Gastroesophageal sphincter (tissue), 4 donors: ENCODE measurements at places on chromosomes 16 and 17.
A peak's percentile ranks its signal among the peaks of the same experiment; 100 is the strongest.

GRCh38 chr16:116015-116414 lies 22.5 kb downstream of the NPRL3 start:
- H3K4me1 ChIP-seq = peaks cover 13% of the 10 kb centered on the region
- no peaks in the 10 kb centered on the region for H3K36me3 ChIP-seq
- H3K4me3 ChIP-seq = no peak overlapping the region
- no peak overlapping the region for H3K27ac ChIP-seq

DNA sequence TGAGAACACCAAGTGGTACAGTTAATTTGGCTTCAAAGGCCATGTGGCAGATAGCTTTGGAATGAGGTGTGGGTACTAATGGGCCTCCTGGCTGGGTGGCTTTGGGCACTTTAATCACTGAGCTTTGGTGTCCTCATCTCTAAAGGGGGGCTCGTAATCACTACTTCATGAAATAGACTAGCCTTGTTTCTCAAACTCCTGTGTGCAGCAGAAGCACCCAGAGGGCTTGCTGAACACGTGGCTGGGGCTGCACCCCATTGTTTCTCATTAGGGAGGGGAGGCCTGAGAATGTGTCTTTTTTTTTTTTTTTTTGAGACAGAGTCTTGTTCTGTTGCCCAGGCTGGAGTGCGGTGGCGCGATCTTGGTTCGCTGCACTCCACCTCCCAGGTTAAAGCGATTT lies 5.8 kb downstream of the EPN2 start:
- no peak overlapping the region for H3K27ac ChIP-seq
- H3K4me1 ChIP-seq = no peaks in the 10 kb centered on the region
- H3K4me3 ChIP-seq = no peak overlapping the region
- no peak for ATAC-seq

GRCh38 chr16:57185446-57185944 lies 344 bp downstream of the PSME3IP1 start:
- peaks cover 3% of the 10 kb centered on the region for H3K36me3 ChIP-seq
- peaks cover 15% of the 10 kb centered on the region for H3K4me1 ChIP-seq
- no peaks in the 10 kb centered on the region for H3K27me3 ChIP-seq
- peak; percentile 13 for ATAC-seq
- peak overlapping the region; percentile 97 for H3K27ac ChIP-seq
- H3K4me3 ChIP-seq = peak overlapping the region; percentile 64

- peak overlapping the region; percentile 64 for H3K27ac ChIP-seq
- no peak overlapping the region for H3K4me3 ChIP-seq
- no peaks in the 10 kb centered on the region for H3K27me3 ChIP-seq
- peaks cover 29% of the 10 kb centered on the region for H3K4me1 ChIP-seq
- peak; percentile 23 for ATAC-seq
- no peaks in the 10 kb centered on the region for H3K36me3 ChIP-seq
Observed at GRCh38 chr17:66579556-66579955, 255.4 kb upstream of the CACNG5 start.

- H3K4me3 ChIP-seq = no peak overlapping the region
- H3K27ac ChIP-seq = no peak overlapping the region
- H3K36me3 ChIP-seq = no peaks in the 10 kb centered on the region
- peaks cover 26% of the 10 kb centered on the region for H3K4me1 ChIP-seq
- ATAC-seq = no peak
- no peaks in the 10 kb centered on the region for H3K27me3 ChIP-seq
Observed at GRCh38 chr16:75023009-75023408, 24.2 kb downstream of the ZNRF1 start.

- no peaks in the 10 kb centered on the region for H3K36me3 ChIP-seq
- no peak for ATAC-seq
- H3K27ac ChIP-seq = no peak overlapping the region
- no peaks in the 10 kb centered on the region for H3K4me1 ChIP-seq
- H3K4me3 ChIP-seq = no peak overlapping the region
Observed at GRCh38 chr16:2243031-2243528, 6.8 kb downstream of the DNASE1L2 start.

GRCh38 chr16:77793417-77793816 lies 5.1 kb downstream of the VAT1L start:
- no peak overlapping the region for H3K27ac ChIP-seq
- H3K4me3 ChIP-seq = no peak overlapping the region
- no peaks in the 10 kb centered on the region for H3K36me3 ChIP-seq
- ATAC-seq = no peak

GRCh38 chr17:29069526-29070041 lies 26.6 kb downstream of the PIPOX start:
- H3K4me1 ChIP-seq = no peaks in the 10 kb centered on the region
- no peaks in the 10 kb centered on the region for H3K36me3 ChIP-seq
- no peak overlapping the region for H3K27ac ChIP-seq
- peaks cover 41% of the 10 kb centered on the region for H3K27me3 ChIP-seq
- H3K4me3 ChIP-seq = no peak overlapping the region

- no peak overlapping the region for H3K27ac ChIP-seq
- ATAC-seq = no peak
- H3K4me1 ChIP-seq = no peaks in the 10 kb centered on the region
- H3K4me3 ChIP-seq = no peak overlapping the region
- no peaks in the 10 kb centered on the region for H3K36me3 ChIP-seq
- peaks cover 18% of the 10 kb centered on the region for H3K27me3 ChIP-seq
Observed at GRCh38 chr16:31002862-31003341, 7.5 kb downstream of the STX1B start.

DNA sequence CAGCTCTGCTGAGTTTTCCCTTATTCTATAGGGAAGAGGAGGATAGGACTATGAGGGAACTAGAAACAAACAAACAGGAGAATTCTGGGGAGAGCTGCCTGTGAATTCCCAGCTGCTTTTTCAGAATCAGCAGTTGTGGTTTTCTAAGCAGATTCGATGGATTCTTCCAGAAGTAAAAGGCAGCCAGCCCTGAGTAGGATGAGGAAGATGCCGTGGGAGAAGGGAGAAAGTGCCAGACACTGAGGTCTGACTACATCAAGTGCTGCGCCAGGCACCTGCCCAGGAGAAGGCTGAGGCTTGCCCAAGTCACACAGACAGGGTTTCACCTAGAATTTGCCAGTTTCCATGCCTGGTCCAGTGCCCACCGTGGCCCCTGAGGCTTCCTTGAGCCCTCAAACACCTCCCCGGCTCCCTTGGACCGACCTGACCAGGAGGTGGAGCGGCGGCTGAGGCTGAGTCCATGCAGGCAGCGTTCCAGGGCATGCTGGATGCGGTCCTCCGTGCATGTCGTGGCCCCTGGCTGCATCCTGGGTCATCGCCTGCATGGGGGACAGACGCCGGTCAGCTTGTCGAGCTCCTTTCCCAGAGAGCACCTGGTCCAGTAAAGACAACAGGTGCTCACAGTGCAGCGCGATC lies 43.6 kb upstream of the PIK3R6 start:
- H3K4me3 ChIP-seq = no peak overlapping the region
- H3K27ac ChIP-seq = no peak overlapping the region
- no peaks in the 10 kb centered on the region for H3K36me3 ChIP-seq
- H3K27me3 ChIP-seq = peaks cover 61% of the 10 kb centered on the region
- no peak for ATAC-seq

- no peaks in the 10 kb centered on the region for H3K36me3 ChIP-seq
- H3K4me1 ChIP-seq = no peaks in the 10 kb centered on the region
- H3K4me3 ChIP-seq = no peak overlapping the region
- H3K27me3 ChIP-seq = peaks cover 47% of the 10 kb centered on the region
- no peak for ATAC-seq
Observed at GRCh38 chr16:54270711-54271110, 15.9 kb downstream of the IRX3 start.

GRCh38 chr16:11076259-11077018 lies 132.1 kb downstream of the CLEC16A start:
- peaks cover 19% of the 10 kb centered on the region for H3K4me1 ChIP-seq
- no peak for ATAC-seq
- no peaks in the 10 kb centered on the region for H3K27me3 ChIP-seq
- H3K36me3 ChIP-seq = peaks cover 11% of the 10 kb centered on the region
- no peak overlapping the region for H3K27ac ChIP-seq

GRCh38 chr16:8935989-8936388 lies 27.7 kb downstream of the USP7 start:
- H3K27ac ChIP-seq = no peak overlapping the region
- ATAC-seq = no peak
- H3K4me1 ChIP-seq = peaks cover 7% of the 10 kb centered on the region
- H3K4me3 ChIP-seq = no peak overlapping the region

GRCh38 chr16:70429888-70430666 lies 8.8 kb downstream of the ST3GAL2 start:
- H3K27me3 ChIP-seq = no peaks in the 10 kb centered on the region
- H3K27ac ChIP-seq = peak overlapping the region; percentile 58
- peaks cover 15% of the 10 kb centered on the region for H3K4me1 ChIP-seq
- no peak for ATAC-seq
- H3K36me3 ChIP-seq = no peaks in the 10 kb centered on the region
- H3K4me3 ChIP-seq = no peak overlapping the region

GRCh38 chr16:47139561-47140185 lies 4.1 kb downstream of the NETO2 start:
- peaks cover 40% of the 10 kb centered on the region for H3K27me3 ChIP-seq
- ATAC-seq = no peak
- H3K4me1 ChIP-seq = no peaks in the 10 kb centered on the region

GRCh38 chr17:11996722-11997146 lies 541 bp downstream of the ZNF18 start:
- H3K4me3 ChIP-seq = peak overlapping the region; percentile 99
- H3K27me3 ChIP-seq = no peaks in the 10 kb centered on the region
- peak overlapping the region; percentile 95 for H3K27ac ChIP-seq
- no peak for ATAC-seq
- H3K36me3 ChIP-seq = no peaks in the 10 kb centered on the region

DNA sequence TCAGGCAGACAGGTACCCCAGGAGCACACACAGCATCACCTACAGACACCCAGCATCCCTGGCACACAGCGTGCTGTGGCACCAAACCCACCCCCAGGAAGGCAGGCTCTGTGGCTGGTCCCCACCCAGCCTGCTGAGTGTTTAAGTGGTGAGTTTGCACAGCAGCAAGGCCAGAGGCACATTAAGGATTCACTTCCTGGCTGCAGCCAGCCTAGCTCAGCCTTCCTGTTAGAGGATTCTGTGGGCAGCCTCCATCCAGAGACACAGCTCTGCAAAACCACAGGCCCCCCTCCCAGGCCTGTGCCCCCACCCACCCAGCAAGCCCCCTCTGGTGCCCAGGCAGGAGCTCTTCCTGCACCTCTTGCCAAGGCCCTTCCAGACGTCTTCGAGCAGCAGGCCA lies 36.1 kb upstream of the PHB1 start:
- ATAC-seq = no peak
- no peaks in the 10 kb centered on the region for H3K4me1 ChIP-seq
- peaks cover 14% of the 10 kb centered on the region for H3K27me3 ChIP-seq
- no peaks in the 10 kb centered on the region for H3K36me3 ChIP-seq

DNA sequence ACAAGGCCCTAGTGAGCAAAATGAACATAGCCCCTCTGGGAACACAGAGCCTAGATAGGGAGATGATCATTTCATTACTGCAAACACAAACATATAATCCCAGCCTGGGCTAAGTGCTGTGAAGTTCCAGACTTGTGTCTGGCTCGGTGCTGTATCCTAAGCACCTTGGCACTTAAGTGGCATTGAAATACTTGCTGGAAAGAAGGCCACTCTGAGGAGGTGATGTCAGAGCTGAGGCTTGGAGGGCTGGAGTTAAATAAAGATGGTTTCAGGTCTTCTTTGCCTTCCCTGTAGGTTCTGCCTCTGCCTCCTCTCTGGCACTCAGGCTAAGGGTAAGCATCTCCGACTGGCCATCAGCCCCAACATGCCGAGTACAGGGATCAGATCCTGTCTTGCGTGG lies 2.4 kb upstream of the CACNA1G start:
- H3K4me1 ChIP-seq = peaks cover 5% of the 10 kb centered on the region
- no peak for ATAC-seq
- no peak overlapping the region for H3K4me3 ChIP-seq
- H3K36me3 ChIP-seq = no peaks in the 10 kb centered on the region

- ATAC-seq = peak; percentile 64
- peaks cover 26% of the 10 kb centered on the region for H3K4me1 ChIP-seq
- H3K27ac ChIP-seq = peak overlapping the region; percentile 55
- H3K4me3 ChIP-seq = no peak overlapping the region
- no peaks in the 10 kb centered on the region for H3K36me3 ChIP-seq
Observed at GRCh38 chr17:34314279-34314678, 5.0 kb upstream of the CCL8 start.

- H3K27ac ChIP-seq = no peak overlapping the region
- no peak overlapping the region for H3K4me3 ChIP-seq
- peaks cover 44% of the 10 kb centered on the region for H3K36me3 ChIP-seq
- no peaks in the 10 kb centered on the region for H3K4me1 ChIP-seq
- H3K27me3 ChIP-seq = no peaks in the 10 kb centered on the region
Observed at GRCh38 chr17:14203388-14203787, 33.3 kb downstream of the CDRT15 start.

DNA sequence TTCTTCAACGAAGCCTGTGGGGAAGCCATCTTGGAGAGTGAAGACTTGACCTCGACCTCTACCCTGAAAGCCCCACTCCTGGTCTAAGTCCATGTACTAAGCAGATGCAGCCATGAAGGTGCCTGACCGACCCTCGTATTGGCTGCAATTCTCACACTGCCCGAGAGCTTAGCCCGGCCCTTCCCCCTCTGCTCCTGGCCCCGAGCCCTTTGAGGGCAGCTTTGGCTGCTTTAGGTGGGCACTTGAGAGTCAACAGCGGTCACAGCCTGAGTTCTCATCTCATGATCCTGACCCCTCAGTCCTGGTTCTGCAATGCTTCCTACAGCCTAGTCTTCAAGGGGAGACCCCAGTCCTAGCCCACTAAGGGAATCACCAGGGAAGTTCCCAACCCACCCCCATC lies 35.9 kb downstream of the SRL start:
- no peaks in the 10 kb centered on the region for H3K4me1 ChIP-seq
- no peak for ATAC-seq
- H3K27me3 ChIP-seq = no peaks in the 10 kb centered on the region
- H3K27ac ChIP-seq = no peak overlapping the region

DNA sequence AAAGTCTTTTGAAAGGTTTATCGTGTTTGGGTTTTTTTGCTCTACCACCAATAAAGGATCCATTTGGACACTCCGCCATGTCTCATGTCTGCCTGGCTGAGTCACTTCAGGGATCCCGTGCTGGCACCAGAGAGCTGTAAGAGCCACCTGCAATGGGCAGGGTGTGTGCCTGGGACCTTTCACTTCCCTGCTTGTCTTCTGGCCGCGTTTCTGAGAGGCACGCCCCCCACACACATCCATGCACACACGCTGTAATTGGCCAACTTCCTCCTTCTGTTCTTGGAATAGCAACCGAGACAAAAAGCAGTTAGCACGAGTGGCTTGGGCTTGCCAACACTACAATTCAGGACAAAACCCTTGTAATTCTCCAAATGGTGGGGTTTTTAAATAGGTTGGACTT lies 9.8 kb upstream of the SOST start:
- no peaks in the 10 kb centered on the region for H3K36me3 ChIP-seq
- no peaks in the 10 kb centered on the region for H3K27me3 ChIP-seq
- peaks cover 3% of the 10 kb centered on the region for H3K4me1 ChIP-seq
